ENCODE measurements at places on chromosomes 1 and 21.
A peak's percentile ranks its signal among the peaks of the same experiment; 100 is the strongest.

GRCh38 chr1:228401782-228402640 is 4.6 kb downstream of the TRIM11 start:
- DNase-seq: no peak

DNA sequence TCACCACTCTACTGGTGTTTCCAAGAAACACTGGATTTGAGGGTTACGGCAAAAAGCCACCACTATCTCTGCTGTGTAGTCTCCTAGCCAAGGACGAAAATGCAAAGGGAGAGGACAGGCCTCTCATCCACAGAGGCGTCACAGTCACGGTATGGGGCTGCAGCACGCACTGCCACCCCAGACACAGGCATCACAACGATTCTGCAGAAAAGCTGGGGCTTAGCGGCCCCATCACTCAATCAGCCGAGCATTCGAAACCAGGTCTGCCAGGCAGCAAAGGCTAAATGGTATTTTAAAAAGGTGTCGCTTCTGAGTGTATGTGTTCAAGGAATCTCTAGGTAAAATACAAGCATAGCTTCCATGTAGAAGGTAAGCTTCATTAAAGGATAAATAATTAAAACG is 1.4 kb downstream of the RIPK4 start:
- no peak for DNase-seq

DNA sequence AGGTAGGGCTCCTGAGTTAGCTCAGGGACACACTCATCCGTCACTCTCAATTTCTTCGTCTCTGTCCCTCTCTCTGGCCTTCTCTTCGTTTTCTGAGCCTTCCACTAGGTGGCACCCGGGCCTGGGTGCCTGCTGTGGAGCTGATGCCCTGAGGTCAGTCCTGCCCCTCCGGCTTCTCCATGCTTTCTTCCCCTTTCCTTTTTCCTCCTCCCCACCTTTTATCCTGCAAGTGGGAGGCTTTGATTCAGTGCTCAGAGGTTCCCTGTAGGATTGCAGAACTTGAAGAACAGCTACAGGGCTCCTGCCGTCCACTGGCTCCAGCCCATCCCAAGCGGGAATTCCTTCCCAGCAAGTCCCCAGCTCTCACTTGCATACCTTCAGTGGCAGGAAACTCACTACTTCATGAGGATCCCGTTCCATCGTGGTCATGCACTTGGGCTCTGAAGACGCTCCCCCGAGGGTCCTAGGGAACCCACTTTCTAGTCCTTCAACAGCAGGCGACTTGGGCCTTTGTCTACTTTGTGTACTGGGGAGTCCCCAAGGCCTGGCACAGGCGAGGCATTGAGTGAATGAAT is 45.6 kb downstream of the SRRM1 start:
- DNase-seq: peak; percentile 65

GRCh38 chr1:155006601-155007101 is 4.0 kb downstream of the ZBTB7B start:
- no peak for DNase-seq

- DNase-seq: no peak
Measured at GRCh38 chr1:232987046-232987773, 36.8 kb downstream of the NTPCR start.

DNA sequence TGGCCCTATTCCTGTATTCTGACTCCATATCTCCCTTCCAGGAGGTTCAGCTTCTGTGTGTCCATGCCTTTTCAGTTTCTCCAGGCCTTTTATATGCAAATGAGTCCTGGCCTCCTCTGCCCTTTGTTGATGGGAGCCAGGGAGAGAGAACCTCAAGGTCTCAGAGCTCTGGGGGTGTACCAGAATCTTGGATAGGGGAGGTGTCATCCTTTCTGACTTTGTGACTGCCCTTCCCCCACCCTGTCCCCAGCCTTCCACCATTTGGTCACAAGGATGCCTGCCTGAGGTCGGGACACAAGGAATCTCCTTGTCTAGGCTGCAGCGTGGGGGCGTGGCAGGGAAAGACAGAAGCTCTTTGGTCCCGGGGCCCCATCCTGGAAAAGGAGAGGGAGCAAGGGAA is 18.6 kb downstream of the LURAP1 start:
- no peak for DNase-seq

DNA sequence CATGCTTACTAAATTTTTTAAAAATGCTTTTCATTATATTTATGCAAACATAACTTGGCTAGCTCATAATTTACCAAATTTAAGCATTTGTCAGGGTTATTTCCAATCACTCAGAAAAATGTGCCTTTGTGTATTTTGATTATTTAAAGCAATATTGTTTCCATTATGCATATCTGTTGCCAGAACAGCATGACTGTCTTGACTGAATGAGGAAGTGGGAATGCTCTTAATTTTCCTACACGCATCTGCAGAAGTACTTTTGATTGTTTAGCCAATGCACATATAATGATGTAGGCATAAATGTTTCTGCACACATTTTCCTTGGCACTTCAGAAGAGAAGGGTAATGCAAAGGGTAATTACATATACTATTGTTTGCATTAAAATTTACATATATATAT is 92.5 kb upstream of the ADGRL2 start:
- DNase-seq: no peak

DNA sequence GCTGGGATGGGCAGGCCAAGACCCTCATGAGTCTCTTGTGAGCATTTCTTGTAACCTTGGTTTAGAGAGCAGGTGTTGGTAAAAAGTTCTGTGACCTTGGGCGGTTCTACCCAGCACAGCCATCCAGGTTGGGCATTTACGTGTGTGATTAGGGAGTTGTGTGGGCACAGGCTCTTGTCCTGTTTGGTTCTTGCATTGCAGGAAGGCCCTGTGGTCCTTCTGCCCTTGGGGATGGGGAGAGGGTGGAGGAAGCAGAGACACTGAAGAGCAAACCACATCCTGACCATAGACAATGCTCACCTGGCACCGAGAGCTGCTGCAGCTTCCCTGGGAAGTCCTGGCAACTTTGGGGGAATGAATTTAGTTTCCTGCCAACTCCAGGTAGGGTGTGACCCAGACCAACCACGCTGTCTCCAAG is 25.6 kb downstream of the RNF187 start:
- no peak for DNase-seq

DNA sequence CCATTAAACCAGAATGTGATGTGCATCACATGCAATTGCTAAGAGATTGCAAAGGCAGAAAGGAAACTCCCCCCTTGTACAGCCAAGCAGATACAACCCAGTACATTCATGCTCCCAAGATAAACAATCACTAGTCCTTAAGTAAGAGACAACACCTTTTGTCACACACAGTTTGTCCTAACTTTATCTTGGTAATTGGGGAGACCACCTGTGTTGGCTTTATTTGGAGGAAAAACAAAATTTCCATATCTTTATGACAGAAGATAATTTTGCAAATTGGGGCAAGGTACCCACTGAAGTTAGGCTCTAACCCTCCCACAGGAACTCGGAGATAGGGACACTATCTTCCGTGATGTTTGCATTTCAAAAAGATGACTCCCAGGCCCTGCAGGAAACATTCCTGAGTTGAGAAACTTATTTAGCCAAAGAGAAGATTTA is 175.0 kb upstream of the TNR start:
- DNase-seq: no peak

GRCh38 chr1:230424391-230425251 is 1.5 kb downstream of the PGBD5 start:
- no peak for DNase-seq

DNA sequence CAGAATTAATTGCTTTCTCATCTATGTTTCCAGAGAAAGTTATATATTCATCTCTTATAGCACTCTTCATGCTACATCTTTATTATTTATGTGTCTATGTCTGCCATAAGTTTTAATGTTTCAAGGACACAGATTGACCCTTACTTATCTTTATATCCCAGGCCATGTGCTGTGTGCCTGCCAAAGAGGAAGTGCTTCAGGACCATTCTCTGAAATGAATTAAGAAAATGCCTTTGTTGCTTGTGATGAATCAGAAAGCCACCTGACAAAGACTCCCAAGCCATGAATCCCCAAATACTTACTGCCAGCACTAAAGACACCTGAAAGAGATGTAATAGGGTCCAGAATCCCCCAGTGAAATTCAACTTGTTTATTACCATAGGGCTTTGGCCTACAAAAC is 342.1 kb upstream of the C1orf87 start:
- no peak for DNase-seq

DNA sequence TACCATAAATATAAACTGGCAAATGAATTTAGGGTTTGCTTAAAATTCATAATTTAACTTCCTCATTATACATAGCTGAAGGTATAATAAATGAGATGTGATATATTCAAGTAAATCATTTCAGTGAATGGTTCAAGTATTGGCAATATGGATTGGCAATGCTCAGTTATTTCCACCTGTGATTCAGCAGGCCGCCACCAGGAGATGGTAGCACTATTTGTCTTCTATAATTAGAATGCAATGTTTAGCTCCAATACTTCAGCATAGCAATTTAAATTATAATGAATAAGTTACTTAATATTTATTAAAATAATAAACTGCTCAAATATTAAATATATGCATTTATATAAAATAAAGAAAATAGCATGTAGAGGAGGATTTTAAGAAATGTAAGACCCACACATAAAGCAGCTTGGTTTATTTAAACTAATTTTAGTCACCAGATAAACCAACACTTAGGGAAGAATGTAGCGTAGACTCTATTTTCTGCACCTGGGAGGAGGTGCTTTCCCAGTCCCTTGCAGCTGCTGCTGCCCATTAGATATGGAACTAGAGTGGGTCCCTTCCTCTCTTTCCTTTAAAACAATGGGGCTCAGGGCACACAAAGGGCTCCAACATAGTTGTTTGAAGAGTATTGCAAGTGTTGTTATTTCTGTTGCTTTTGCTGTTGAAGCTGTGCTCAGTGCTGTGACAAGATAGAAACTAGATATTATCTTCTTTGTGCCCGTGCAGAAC is 62.1 kb downstream of the PLPPR4 start:
- no peak for DNase-seq

GRCh38 chr1:170097449-170097948 is 23.0 kb upstream of the KIFAP3 start:
- no peak for DNase-seq

GRCh38 chr1:160363951-160364735 is 2.7 kb upstream of the NHLH1 start:
- no peak for DNase-seq

DNA sequence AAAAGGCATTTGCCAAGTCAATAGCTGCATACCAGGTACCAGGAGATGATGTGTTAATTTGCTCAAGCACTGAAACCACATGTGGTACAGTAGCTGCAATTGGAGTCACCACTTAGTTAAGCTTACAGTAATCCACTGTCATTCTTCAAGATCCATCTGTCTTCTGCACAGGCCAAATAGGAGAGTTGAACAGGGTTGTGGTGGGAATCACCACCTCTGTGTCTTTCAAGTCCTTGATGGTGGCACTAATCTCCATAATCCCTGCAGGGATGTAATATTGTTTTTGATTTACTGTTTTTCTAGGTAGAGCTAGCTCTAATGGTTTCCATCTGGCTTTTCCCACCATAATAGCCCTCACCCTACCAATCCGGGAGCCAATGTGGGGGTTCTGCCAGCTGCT is 91.9 kb downstream of the FCRL5 start:
- DNase-seq: no peak

- no peak for DNase-seq
Measured at GRCh38 chr1:42172381-42173133, 8.0 kb upstream of the GUCA2A start.

- DNase-seq: no peak
Measured at GRCh38 chr1:14571810-14572767, 26.4 kb upstream of the KAZN start.

DNA sequence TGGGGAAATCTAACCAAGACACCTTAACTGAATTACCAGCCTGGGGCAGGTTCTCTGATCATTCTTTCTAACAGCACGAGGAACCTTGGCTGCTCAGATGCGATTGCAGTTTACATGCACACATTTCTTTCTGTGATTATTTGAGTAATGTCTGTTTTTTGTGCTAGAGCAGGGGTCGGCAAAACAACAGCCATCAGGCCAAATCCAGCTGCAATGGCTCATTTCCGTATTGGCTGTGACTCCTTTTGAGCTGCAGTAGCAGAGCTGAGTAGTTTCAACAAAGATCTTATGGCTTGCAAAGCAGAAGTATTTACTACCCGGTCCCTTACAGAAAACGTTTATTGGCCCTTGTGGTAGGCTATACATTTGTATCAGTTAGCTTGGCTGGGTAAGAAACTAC is 37.1 kb downstream of the ZBTB18 start:
- DNase-seq: no peak

- DNase-seq: peak; percentile 91
Measured at GRCh38 chr1:41496080-41497055, 11.9 kb upstream of the EDN2 start.

DNA sequence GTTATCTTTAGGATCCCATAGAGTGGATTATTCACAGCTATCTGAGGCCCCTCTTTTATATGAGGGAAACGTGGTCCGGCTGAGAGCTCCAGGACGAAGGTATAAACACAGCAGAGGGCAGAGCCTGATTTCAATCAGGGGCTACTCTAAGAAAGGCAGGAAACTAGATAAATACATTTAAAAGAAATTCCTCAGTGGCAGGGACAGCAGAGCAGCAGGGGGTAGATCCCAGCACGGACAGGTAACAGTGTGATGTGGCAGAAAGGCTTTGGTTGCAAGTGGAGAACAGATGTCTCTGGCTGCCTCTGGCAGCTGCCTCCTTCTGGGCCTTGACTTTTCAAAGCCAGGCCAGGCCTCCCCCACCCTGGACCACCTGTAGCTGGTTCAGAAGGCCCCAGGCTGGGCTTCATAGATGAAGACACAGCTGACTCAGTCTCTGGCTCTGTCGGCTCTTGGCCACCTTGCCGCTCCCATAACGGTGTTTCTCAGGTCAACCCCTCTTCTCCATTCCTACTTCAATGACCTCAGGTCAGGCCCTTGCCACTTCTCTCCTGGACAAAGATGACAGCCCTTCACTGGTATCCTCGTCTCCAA is 43.8 kb downstream of the FAM78B start:
- DNase-seq: no peak

DNA sequence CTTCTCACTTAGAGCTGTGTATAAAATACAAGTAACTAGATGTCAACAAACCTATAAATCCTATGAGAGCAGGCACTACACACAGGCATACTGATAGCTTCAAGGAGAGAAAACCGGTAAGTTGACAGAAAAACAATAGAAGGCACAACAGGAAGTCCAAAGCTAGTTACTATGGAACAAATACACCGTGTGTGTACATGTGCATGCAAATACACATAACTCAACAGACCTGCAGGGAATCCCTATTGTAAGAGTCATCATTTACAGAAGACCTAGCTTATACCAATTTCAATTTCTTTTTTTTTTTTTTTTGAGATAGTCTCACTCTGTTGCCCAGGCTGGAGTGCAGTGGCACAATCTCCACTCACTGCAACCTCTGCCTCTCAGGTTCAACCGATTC is 26.3 kb downstream of the JAK1 start:
- no peak for DNase-seq

- DNase-seq: peak; percentile 44
Measured at GRCh38 chr1:233295237-233295974, at the start of gene PCNX2. PCNX2 (minus strand) TSS chr1:233295725; CDS start chr1:233295478, 247 bp downstream.
